MG63 (cell line): ENCODE measurements at places on chromosomes 5 and 9.

DNA sequence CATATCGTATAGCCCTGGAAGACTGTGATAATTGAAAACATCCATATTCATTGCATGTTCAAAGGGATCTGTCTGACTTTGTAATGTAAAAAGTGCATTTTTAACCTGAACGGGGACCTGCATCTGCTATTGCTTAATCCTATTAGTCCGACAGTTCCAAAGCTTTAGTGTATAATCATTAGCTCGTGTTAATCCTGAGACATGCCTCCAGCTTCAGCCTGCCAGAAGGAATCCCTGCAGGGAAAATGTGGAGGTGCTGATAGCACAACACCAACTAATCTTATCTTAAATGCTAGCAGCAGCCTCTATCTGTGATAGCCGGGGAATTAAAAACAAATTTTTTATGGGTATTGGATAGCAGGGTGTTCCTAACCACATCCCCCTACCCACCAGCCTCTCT is 495.2 kb downstream of the TLE4 start:
- DNase-seq: no peak

DNA sequence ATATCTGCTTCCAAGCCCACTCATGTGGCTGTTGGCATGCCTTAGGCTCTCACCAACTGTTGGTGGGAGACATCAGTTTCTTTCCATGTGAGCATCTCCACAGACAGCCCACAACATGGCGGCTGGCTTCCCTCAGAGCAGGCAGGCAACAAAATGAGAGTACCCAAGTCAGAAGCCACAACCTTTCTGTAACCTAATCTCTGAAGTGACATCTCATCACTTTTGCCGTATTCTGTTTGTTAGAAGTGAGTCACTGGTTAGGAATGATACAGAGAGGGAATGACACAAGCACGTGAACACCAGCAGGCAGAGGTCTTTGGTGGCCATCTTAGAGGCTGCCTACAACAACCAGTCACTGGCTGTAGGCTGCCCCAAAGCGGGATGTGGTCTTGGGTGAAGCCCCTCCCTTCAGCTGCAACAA is 88.6 kb upstream of the RASGRF2 start:
- peak; percentile 2 for DNase-seq

DNA sequence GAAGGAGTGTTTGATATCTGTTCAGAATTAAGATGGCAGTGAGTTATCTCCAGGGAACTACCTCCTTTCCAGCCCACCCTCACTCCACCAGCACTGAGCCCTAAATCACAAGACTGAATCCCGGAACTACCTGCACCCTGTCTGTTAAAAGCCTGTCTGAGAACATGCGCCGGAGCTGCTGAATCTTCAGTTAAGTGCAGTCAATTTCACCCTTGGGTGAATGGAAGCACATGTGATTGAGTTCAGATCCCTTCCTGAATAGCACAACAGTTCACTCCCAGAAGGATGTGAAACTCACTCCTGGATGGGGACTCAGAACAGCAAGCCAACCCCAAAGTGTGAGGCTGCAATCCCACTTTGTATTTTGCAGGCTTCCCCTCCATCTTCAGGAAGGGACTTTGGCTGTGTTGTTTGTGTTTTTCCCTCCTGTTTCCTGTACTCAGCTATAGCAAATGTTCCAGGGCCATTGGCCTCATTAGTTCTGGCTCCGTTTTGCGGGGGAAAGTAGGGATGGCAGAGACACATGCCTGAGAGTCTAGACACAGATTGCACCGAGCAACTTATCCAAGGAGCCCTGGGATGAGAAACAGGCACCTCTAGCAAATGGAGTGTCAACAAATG is 43.4 kb downstream of the DPYSL3 start:
- DNase-seq: no peak

GRCh38 chr9:15355669-15356068 is 48.7 kb upstream of the TTC39B start:
- no peak for DNase-seq

- DNase-seq: no peak
These were observed 113.9 kb upstream of the SAP30L start for GRCh38 chr5:154331924-154332323.

DNA sequence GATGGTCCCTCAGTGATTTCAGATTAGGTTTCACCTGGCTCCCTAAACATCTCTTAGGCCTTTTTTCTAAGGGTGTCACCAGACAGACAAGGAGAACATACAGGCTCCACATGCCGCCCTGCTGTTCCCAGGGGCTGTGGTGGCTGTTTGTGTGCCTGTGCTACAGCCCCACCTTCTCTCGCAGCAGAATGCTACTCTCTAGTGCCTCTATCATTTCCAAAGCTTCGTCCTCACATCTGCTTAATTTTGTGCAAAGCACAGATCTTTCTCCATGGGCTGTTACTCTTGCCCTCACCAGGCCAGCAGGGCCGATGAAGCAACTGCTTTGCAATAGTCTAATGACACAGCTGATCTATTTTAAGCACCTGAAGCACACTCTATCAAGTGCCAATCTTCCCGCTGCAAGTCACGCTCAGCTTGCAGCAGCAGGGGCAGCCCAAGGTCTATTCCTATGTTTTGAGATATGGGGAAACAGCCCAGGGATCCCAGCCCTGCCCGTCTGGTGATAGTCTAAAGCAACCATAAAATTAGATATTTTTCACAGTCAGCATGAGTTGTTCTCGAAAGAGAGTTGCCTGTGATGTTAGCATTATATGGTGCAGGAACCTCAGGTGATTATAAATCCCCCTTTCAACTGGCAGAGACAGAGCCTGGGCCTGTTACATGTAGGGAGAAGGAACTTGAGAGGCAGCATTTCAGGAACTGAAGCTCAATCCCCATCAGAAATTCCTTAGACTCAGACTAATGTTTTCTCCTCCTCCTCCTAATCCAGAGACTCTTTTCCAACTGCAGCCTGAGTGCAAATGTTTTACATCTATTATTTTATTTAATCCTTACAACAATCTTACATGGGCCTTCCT is 12.7 kb downstream of the ABLIM3 start:
- peak; percentile 50 for DNase-seq

- DNase-seq: no peak
These were observed 839 bp downstream of the KCNV2 start for GRCh38 chr9:2718001-2718697.

GRCh38 chr9:573691-574410 is 267.6 kb upstream of the DMRT1 start:
- DNase-seq: no peak

DNA sequence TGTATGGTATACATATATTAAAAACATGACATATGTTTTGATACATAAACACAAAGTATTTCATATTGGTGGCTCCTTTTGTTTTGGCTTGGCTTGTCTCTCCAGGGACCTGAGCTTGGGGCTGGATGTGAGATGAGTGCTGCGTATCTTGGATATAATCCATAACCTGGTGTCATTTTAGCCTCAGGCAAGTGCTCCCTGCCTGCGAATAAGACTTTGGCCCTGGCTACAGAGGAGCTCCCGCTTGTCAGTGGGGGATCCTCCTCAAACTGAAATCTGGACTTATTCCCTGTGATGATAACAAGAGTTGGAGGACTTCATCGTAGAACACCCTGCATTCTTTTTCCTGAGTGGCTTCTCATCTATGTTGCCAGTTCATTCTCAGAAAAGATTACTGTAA is 341.7 kb upstream of the CLINT1 start:
- no peak for DNase-seq

- no peak for DNase-seq
These were observed 137.3 kb upstream of the ANKH start for GRCh38 chr5:15008921-15009320.

- no peak for DNase-seq
These were observed 110.8 kb downstream of the MARCHF3 start for GRCh38 chr5:126919566-126919965.

DNA sequence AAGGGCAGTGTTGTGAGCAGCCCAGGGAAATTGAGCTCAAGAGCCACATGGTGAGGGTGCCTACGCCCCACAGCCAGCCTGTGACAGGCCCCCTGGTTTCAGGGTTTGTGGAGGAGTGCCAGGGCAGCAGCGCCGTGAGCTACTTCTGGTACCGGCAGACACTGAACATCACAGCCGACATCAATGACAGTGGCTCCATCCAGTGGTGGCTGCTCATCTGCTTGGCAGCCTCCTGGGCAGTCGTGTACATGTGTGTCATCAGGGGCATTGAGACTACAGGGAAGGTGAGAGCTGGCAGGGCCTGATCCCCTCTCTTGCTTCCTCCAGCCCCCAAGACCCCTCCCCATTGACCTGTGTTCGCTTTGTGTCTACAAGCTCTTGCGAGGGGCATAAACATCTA is 10.2 kb downstream of the SLC6A18 start:
- DNase-seq: no peak

DNA sequence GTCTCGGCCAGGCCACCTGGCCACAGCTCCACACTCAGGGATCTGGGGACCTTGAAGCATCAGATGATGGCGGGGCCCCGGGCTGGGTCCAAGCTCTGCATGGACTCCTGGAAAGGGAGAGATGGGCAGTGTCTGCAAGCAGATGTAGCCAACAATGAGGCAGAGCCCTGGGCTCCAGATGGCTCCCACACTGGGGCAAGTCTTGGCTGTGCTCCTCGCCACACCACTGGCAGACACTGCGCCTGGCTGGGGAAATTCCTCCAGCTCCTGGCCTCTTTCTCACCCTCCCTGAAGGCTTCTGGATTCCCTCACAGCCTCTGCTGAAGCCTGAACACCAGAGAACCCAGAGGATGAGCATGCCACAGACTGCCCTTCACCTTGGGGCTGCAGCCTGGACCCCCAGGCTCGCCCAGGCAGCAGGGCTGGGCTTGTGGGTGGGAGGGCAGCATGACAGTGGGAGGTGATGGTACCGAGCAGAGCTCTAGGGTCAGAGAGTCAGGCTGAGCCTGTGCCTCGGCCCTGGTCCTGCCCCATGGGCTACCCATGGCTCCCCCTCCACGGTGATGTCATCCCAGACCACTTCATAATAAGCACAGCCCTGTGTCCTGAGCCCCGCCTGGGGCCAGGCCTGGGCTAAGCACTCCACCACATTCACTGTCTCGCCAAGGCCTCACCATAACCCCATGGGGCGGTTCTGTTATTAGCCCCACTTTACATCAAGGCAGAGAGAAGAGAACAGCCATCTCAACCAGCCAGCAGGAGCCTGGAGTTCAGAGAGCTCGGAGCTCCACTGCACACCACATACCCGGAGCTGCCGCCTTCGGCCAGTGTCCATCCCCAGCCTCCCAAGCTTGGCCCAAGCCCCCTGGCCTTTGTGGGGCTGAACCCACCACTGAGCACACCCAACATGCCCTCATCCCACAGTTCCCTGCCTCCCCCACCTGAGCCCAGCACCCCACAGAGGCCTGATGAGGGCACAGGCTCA is 62.2 kb upstream of the ADAMTS2 start:
- peak; percentile 50 for DNase-seq

- DNase-seq: no peak
These were observed 182.5 kb downstream of the EDIL3 start for GRCh38 chr5:84202136-84202535.

DNA sequence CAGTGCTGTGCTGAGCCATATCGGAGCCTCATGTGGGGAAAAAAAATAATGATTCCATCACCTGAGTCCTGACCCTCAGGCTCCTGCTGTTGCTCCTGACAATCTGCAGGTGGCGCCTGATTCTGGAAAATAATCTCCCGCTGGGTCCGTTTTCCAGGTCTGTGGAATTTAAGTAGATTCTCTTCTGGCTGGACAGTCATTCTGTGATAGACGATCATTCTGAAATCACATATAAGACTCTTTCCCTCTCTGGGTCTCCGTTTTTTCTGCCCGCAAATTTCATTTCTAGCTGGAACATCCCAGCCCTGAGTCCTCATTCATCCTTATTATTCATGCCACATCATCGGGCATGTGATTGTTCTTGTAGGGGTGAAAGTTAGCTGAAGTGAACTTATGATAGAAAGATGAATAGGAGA is 22.1 kb upstream of the STXBP1 start:
- DNase-seq: peak; percentile 57

- no peak for DNase-seq
These were observed 163.4 kb downstream of the FER start for GRCh38 chr5:108911055-108911454.

- DNase-seq: no peak
These were observed 423.8 kb upstream of the SMARCA2 start for GRCh38 chr9:1591310-1591709.

- DNase-seq: no peak
These were observed 55.9 kb upstream of the IL6ST start for GRCh38 chr5:56050551-56051255.

GRCh38 chr9:1055166-1055565 is 5.0 kb downstream of the DMRT2 start:
- no peak for DNase-seq

DNA sequence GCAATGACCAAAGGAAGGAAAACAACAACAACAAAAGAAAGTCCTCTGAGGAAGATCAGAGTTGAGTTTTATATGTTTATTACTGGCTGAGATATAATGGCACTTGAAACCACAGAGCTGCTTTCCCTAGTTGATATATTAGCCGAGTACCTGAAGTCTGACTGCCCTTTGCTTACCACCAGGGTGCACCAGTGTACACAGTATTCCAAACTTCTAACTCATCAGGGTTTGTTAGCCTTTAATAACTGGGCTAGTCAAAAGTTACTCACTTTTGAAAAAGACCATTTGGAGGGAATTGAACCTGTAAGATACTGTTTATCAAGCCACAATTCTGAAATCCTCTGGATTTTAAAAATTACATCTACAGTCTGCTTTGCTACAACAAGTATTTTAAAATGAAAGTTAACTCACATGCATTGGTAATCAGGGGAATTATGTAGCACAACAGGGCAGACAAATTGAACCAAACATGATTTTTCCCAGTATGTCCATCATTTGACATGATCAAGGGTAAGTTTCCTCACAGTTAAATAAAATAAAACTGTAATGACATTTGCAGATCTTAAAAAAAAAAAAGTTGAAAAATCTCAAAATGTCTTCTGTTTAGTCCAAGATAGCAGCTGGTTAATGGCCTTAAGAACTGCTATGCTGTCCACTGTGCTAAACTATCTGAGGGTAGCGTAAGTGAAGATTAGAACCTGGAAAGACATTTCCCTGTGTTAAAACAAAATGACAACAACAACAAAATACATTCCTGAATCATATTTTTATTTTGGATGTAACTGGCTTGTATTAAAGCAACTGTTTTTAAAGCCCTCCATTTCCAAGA is 57.3 kb upstream of the C6 start:
- peak; percentile 30 for DNase-seq

GRCh38 chr5:152092580-152092979 is 167.9 kb upstream of the GLRA1 start:
- peak; percentile 20 for DNase-seq

GRCh38 chr9:76662476-76663281 is 101.6 kb upstream of the PCA3 start:
- DNase-seq: peak; percentile 12

- DNase-seq: peak; percentile 79
These were observed 364.6 kb upstream of the TRPC7 start for GRCh38 chr5:136729901-136730355.

DNA sequence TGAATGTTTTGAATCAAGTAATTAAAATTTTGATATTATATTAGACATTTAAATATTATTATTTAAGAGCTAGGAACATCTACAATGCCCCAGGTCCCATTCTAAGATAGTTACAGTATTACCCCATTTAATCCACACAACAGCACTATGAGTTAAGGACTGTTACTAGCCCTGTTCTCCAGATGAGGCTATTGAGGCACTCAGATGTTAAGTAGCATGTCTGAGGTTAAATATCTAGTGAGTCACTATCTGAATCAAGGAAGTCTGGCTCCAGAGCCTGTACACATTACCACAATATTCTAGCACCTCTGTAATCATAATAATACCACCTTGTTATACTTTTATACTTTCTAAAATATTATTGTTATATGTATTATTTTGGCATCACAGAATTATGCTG is 304.6 kb downstream of the PDE4D start:
- DNase-seq: no peak
